ENCODE measurements at places on chromosomes 2 and 18.

DNA sequence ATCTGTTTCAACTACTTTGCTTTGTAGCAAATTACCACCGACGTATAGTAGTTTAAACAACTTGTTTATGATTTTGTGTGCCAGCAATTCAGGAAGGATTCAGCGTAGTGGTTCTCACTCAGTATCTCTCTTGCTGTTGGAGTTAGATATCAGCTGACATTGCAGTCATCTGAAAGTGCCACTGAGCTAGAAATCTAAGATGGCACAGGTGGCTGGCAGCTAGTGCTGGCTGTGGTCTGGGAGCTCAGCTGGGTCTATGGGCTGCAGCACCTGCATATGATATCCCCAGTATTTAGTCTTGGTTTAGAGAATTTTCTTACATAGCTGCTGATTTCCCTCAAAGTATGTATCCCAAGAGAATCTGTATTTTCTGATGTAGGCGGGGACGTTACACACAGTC, 235.6 kb downstream of the SCG2 start:
- no peak for DNase-seq

DNA sequence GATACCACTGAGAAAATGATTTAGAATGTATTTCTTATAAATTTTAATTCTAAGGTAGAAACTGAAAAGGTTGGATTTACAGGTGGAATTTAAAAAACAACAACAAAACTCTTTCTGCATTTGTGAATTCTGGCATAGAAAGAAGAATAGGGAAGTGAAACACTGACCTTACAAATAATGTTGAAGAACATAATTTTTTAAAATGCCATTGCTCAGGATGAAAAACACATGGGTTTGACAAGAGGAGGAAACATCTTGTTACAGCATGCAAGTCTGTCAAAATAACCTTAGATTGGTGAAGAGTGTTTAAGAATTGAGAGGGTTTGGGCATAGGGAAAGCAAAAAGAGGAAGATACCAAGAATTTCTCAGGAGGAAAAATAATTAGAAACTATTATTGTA, 184.3 kb downstream of the UBE2E3 start:
- DNase-seq: no peak

- DNase-seq: no peak
Observed at GRCh38 chr2:124258140-124258880, 233.2 kb downstream of the CNTNAP5 start.

DNA sequence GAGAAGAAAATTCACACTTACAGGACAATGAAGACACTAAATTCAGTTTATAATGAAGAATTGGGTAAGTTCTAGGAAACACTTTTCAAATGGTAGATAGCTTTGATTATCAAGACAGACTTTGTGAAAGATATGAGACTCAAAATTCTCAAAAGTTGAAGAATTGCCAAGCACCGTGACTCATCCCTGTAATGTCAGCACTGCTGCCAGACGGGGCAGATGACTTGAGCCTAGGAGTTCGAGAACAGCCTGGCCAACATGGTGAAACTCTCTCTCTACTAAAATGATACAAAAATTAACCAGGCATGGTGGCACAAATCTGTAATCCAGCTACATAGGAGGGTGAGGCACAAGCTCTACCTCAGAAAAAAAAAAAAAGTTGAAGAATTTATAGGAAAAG, 1820.1 kb upstream of the LRRTM1 start:
- DNase-seq: no peak

GRCh38 chr2:42847596-42848151, 55.3 kb upstream of the HAAO start:
- DNase-seq: no peak

- no peak for DNase-seq
Observed at GRCh38 chr2:238295144-238296112, 7.0 kb upstream of the PER2 start.
